ENCODE measurements at places on chromosomes 5 and 9. TPM values are rescaled to one million over a fixed set of nuclear protein-coding genes. Genes with fewer than 3 reads are reported as not detected.

REEP2 gene
- 31.2 TPM for polyA plus RNA-seq

GRCh38 chr9:22100626-22101025 lies 91.5 kb upstream of the CDKN2B start:
- DNase-seq, result no peak

LHX6 gene
- 0.02 TPM for polyA plus RNA-seq

DNA sequence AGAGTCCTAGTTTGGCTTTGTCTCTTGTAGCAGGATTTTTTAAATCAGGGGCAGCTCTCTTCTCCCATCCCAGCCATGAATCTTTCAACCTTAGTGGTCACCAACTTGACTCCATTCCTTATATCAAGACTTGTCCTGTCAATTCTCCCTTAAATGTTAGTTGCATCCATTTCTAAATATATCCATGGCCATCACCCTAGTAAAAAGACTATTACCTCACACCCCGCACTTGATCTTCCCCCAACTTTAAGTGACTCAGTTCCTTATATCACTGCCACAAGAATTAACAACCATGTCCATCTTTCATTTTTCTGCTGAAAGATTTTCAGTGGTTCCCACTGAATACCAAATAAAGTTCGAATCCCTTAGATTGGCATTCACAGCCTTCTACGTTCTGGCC lies 67.0 kb downstream of the STX17 start:
- DNase-seq, result no peak

GPR151 gene
- polyA plus RNA-seq, result not detected

PCDHA7 gene
- 0.15 TPM for polyA plus RNA-seq

SARDH gene
- 5.9 TPM for polyA plus RNA-seq

GRCh38 chr5:20466512-20466911 lies 478.5 kb upstream of the CDH18 start:
- DNase-seq, result no peak

KIF20A gene
- 16.0 TPM for polyA plus RNA-seq

- no peak for DNase-seq
Measured at GRCh38 chr5:127801751-127802476, 98.7 kb downstream of the CCDC192 start.

DNA sequence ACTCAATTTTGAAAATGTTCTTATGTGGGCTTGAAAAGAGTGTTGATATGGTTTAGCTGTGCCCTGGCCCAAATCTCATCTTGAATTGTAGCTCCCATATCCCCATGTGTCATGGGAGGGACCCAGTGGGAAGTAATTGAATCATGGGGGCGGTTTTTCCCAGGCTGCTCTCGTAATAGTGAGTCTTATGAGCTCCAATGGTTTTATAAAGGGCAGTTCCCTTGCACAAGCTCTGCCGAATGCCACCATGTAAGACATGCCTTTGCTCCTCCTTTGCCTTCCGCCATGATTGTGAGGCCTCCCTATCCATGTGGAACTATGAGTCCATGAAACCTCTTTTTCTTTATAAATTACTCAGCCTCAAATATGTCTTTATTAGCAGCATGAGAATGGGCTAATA lies 71.0 kb downstream of the USP20 start:
- DNase-seq, result no peak

GRCh38 chr5:109692852-109693251 lies 3.1 kb downstream of the MAN2A1 start:
- no peak for DNase-seq

TRIM14 gene
- 15.3 TPM for polyA plus RNA-seq

- peak; percentile 68 for DNase-seq
Measured at GRCh38 chr5:131795879-131796792, 681 bp downstream of the FNIP1 start.
